Eye (tissue), 1 donor: ENCODE measurements at places on chromosomes 2 and 18.

- DNase-seq = no peak
These were observed 4.0 kb upstream of the TEX51 start for GRCh38 chr2:126894585-126895182.

- DNase-seq = peak; percentile 23
These were observed 52.5 kb downstream of the POMC start for GRCh38 chr2:25115902-25116301.

GRCh38 chr2:16055848-16056580 is 115.7 kb downstream of the MYCN start:
- peak; percentile 54 for DNase-seq

DNA sequence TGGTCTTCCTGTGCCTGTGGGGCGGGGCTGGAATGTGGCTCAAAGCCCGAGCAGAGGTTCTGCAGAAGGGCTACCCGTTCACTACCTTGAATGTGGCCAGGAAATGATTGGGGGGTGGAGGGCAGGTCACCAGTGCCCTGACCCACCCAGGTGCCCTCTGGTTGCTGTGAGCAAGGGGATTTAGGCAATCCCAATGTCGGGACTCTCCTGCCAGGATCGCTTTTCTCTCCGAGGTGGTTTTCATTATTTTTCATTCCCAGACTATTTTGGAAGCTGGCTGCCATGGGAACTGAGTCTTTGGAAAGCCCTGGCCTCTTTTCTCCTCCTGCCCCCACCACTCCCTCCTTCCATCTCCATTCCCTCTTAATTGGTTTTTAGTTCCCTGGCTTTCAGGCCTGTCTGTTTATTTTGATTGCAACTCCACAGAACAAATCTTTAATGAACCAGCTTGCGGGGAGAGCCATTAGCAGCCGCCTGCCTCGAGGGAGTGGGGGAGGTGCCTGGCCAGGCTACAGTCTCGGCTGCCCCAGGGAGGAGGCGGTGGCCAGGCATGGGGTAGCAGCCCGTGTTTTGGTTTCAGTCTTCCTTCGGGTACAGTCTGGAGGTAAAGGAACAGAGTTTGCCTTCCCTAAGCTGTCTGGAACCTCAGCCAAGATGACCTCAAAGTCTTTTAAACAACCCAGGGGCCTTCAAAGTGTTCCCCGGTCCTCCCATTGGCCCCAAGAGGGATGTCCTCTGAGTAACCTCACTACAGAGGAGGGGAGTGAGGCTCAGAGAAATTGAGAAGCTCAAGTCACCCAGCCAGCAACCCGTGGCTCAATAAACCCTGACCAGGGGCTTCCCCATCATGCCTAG is 114.4 kb upstream of the HAAO start:
- DNase-seq = peak; percentile 96

DNA sequence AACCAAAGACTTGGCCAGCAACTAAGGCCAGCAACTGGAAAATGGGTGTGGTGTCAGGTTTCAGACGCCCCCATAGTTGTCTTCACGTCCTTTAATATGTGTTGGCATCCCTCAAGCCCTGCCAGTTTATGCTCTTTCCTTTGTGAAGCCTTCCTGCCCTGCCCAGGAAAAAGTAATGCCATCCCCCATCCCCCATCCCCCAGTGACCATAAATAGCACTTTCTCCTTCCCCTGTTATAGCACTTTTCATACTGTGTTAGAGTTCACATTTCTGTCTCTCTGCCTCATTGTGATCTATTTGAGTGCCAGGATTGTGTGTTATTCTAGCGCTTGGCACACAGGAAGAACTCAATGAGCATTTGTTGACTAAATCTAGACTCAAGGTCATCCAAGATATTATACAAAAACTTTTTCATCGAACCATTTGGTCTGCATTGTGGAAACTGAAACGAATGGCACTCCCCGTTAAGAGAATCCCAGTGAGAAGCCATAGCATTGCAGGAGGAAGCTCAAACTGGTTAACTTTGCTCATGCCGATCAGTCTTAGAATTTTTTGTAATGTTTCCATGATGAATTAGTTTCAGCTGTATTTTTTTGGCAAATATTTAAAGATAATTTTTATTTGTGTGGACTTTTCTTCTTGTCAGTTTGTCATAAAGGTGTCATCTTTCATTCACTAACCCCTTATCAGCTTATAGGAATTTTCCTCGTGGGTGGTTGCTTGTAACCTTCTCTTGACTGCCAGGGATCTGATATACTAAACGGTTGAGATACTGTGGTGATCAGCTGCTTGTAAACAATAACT is 15.7 kb downstream of the CRIM1 start:
- no peak for DNase-seq

DNA sequence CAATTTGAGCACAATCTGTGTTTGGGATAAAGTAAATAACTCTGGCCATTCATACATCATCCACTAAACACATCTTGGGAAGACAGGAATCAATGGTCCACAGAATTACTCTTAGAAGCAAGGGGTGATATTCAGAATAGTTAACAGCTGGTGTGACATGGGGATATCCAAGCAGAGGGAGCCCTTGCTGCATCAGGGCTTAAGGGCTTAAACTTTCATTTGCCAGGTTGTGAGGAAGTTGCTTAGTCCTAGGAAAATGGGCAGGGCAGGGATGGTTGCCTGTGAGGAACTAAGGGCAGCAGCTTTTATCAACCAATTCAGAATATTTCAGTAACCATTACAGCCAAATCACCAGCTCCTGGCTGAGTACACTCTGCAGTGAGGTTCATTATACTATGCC is 2.0 kb upstream of the ITGA6 start:
- no peak for DNase-seq
